ENCODE measurements at places on chromosomes 13 and 19.

GRCh38 chr19:50000841-50001557 is 24.2 kb downstream of the VRK3 start:
- no peak for DNase-seq

- no peak for DNase-seq
Observed at GRCh38 chr19:53158119-53158656, 665 bp downstream of the ZNF347 start.

DNA sequence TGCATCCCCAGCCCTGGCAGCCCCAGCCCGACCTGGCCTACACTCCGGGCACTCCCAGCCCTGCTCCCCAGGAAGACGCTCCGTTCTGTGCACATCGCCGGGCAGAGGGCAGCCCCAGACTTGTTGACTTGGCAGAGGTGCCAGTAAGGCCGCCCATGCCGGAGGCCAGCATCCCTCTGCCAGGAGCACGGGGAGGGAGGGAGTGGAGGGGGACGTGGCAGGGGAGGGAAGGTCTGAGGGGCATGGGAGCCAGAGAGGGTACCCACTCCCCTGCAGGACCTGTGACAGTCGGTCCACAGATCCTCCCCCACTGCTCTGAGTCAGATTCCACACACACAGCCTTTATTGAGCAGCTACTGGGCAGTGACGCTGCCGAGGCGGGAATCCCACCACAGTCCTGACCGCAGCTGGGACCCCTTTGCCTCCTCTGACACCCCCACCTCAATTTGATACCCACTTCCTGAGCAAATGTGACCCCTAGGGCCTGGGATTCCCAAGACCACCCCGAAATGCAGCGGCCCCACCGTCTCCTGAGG is 1.9 kb upstream of the NKPD1 start:
- DNase-seq = no peak

GRCh38 chr13:114066956-114067355 is 65.5 kb downstream of the RASA3 start:
- no peak for DNase-seq
